ENCODE measurements at places on chromosomes 1 and 21.
A peak's percentile ranks its signal among the peaks of the same experiment; 100 is the strongest.

DNA sequence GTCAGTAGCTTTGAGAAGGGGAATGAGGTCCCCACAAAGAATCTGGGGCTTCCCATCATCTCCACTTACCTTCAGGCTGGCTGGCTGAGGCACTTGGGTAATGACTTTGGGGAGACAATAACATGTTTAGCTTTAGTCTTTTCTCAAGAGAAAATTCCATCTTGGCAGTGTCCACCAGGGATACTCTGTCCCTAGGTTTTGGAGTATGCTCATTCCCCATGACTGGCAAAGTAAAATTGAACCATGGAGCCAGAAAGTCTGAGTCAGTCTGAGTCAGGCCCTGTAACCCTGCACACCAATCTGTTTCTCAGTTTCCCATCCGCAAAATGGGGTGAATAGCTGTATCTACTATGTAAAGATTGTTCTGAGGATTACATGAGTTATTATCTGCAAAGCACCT is 28.2 kb downstream of the RUNX1 start:
- DNase-seq, result no peak

GRCh38 chr1:209838537-209838936 is 10.8 kb downstream of the UTP25 start:
- DNase-seq, result no peak

DNA sequence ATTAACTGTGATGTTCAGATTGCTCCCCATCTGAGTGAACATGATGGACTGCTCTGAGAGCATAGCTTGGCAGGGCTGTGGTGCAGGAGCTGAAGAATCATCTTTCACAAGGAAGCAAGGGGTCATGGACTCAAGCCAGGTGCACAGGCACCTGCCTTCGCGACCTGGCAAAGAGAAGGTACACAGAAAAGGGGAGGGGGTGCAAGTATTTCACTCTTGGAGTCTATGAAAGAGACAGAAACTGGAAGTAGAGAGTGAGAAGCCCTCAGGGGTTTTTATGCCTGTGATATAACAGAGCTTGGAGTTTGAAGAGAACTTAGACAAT is 232.6 kb upstream of the PLXNA2 start:
- DNase-seq, result no peak

DNA sequence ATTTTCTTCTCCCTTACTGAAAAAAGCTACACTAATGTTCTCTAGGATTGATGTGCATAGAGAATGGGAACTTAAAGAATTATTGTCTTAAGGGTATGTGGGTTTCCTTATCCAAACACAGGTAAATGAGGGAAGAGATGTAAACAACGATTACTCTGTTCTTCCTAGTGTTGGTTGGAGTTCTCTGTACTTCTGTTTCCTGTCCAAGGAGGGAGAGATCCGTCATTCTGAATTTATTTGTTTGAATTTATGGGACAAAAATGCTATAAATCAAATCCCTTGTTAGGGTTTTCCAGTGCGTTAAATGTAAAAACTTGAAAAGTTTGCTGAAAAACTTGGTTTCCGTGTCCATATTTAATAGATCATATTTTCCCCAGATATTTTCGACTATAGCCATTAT is 29.6 kb downstream of the LAMC1 start:
- DNase-seq, result no peak

- no peak for DNase-seq
Measured at GRCh38 chr1:55636696-55637095, 421.5 kb upstream of the USP24 start.

GRCh38 chr1:200262326-200262965 is 147.4 kb downstream of the ZNF281 start:
- DNase-seq, result peak; percentile 22

- DNase-seq, result peak; percentile 91
Measured at GRCh38 chr1:38173848-38174247, 127.3 kb upstream of the POU3F1 start.

GRCh38 chr1:203085528-203086406 is at the start of gene MYOG:
TSS of gene MYOG (minus strand) at chr1:203086012. CDS start at chr1:203085961, 51 bp downstream.
- no peak for DNase-seq

DNA sequence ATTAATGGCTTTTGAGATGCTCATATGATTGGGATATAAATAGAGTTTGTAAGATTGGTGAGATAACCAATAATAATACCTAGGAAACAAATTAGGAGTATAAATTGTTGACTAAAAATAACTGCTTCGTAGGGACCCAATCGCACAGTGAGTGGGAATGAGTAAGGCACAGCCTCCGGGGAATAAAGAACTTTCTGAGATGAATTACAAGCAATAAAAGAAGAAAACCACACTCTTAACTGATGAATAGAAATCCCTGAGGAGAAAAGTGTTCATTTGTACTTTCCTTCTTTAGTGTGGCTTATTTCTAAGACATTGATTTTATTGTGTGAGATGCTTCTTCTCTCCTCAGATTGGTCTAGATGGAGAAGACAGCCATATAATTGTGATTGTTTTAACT is 443.4 kb upstream of the PRMT6 start:
- DNase-seq, result no peak

- no peak for DNase-seq
Measured at GRCh38 chr1:3988431-3988830, 88.4 kb upstream of the C1orf174 start.

DNA sequence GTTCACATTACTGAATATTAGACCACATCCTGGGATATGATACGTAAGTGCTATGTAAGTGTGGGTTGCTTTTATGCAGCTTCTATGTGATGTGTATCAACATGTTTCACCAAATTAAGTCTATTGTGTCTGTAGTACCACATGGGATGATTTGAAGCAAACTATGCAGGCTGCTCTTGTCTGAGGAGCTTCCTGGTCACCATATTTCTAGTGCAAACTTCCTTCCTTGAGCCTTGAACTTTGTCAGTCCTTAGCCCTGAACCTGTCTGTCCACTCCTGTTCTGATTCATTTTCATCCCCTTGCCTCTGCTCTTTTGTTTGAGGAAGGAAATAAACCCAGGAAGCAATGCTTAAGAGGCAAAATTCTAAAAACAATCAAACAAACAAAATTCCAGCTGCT is 117.5 kb upstream of the VANGL1 start:
- no peak for DNase-seq

- no peak for DNase-seq
Measured at GRCh38 chr1:208189716-208190115, 54.5 kb downstream of the PLXNA2 start.

DNA sequence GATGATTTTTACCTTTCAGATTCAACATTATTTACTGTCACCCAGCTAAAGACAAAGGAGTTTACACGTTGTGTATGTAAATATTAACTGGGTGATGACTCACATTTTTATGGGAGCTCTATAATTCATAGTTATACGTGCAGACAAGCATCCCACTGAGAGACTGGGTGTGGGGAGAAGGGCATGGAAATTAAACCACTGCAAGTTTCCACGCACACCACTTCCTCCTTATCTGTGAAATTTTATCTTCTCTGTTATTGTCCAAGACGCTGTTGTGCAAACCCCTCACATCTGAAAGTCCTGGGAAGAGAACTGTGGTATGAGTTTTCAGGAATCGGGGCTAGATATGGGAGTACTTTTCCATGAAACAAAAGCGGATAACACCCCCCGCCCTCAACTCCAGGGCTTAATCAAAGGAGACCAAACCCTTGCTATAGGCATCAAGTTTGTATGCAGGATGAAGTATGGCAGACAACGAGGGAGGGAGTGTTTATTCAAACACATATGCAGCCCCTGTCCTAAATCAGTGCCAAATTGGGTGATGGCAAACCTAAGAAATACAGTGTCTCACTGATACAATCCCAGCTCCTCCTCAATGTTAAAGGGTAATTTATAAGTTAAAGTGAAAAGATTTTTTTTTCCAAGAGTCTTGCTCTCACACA is 23.3 kb upstream of the DPT start:
- DNase-seq, result no peak

DNA sequence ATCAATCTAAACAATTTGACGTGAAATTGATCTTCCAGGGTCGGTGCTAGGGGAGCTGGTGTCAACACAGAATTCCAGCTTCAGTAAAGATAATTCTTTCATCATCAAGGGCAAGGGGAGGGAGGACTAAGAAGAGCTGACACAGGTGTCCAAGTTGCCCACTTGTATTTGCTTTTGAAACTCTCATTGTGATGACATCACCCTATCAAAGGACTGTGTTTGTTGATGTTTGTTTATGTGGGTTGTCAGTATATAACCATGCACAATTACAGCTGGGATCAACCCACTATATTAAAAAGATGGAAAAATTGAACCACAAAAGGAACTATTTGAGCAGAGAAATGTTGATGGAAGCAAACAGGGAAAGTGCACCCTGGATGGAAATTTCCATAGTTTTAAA is 48.8 kb downstream of the ZC3H11B start:
- no peak for DNase-seq

GRCh38 chr1:40309374-40310128 is 7.5 kb downstream of the COL9A2 start:
- no peak for DNase-seq

- no peak for DNase-seq
Measured at GRCh38 chr1:180927348-180927747, 14.7 kb downstream of the KIAA1614 start.

DNA sequence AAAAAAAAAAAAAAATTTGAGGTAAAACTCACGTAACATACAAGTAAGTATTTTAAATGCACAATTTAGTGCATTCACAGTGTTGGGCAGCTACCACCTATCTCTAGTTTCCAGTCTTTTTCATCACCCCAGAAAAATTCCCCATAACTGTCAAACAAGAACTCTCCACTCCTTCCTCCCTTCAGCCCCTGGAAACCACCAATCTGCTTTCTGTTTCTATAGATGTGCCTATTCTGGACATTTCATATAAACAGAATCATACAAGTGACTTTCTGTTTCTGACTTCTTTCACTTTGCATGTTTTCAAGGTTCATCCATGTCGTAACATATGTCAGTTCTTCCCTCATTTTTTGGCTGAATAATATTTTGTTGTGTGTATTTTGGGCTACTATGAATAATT is 24.9 kb upstream of the ETS2 start:
- peak; percentile 76 for DNase-seq

- DNase-seq, result no peak
Measured at GRCh38 chr1:245771511-245772281, 616.9 kb downstream of the KIF26B start.

- no peak for DNase-seq
Measured at GRCh38 chr1:204977318-204977717, 65.7 kb upstream of the CNTN2 start.

DNA sequence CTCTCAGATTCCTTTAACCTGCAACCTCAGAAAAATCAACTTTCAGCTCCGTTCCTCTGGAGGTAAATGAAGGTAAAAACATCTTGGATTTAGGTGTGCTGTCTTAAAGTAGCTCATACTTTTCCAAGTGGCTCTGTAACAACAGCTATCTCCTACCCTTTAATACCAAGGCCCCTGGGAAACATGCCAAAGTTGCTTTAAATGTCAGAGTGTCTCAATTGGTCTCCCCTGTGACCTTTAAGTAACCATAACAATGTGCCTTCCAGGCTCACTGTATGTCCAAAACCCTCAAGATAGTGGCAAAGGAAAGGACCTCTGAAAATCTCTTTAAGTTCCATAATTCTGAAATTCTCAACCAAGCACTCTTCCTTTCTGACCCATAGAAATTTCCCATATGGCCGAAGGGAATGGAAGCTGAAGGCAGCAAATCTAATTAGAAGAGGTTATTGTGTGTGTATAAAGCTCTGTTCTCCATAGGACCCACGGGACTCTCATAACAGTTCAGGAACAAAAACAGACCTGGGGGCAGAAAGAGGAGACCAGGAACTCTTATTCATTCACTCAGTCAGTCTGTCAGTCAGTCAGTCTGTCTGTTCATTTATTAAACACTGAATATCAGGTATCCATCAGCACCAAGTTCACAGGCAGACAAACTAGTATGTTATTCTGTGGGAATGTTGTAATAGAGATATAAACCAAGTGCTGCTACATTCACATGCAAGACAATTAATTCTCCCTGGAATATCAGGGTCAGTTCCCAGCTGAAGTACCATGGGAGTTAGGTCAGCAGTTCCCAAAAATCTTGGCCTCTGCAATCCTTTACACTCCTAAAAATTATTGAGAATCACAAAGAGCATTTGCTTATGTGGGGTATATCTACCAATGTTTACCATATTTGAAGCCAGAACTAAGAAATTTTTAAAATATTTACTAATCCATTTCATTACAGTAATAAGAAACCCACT is 19.1 kb downstream of the ASTN1 start:
- DNase-seq, result no peak

- DNase-seq, result no peak
Measured at GRCh38 chr1:29639741-29640427, 403.6 kb downstream of the PTPRU start.

DNA sequence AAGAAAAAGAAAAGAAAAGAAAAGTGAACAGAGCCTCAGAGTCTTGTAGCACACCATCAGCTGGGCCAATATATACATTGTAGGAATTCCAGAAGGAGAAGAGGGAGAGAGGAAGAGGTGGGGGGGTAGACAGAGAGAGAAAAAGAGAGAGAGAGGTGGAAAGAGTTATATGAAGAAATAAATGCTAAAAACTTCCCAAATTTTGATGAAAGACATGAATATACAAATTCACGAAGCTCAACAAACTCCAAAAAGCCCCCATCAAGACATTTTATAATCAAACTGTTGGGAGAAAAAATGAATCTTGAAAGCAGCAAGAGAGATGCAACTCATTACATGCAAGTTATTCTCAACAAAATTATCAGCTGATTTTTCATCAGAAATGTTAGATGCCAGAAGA is 41.5 kb upstream of the TSHB start:
- no peak for DNase-seq

- DNase-seq, result no peak
Measured at GRCh38 chr1:81804312-81804711, 3.6 kb downstream of the ADGRL2 start.

GRCh38 chr1:7430691-7431090 is 340.4 kb upstream of the VAMP3 start:
- no peak for DNase-seq

- no peak for DNase-seq
Measured at GRCh38 chr1:2477791-2478499, 1.9 kb downstream of the PLCH2 start.

DNA sequence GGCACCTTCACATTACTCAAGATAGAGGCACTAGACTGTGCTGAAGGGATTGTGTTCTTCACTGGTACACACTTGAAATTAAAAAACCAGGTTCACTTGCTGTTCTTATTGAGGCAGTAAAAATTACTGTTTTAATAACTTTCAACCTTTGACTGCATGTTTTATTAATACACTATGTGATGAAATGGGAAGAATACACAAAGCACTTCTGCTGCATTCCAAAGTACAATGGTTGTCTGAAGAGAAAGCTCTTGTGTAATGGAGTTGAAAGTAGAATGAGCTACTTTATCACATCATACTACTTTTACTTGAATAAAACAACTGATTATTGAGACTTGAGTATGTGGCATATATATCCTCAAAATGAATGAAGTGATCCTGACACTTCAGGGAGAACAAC is 49.7 kb downstream of the LRRC8C start:
- DNase-seq, result no peak

GRCh38 chr1:185561629-185562028 is 172.6 kb upstream of the HMCN1 start:
- DNase-seq, result peak; percentile 69

GRCh38 chr1:39566441-39567137 is 10.0 kb downstream of the PABPC4 start:
- DNase-seq, result no peak

- peak; percentile 40 for DNase-seq
Measured at GRCh38 chr1:27726173-27727044, 648 bp downstream of the FAM76A start.

All from MV-4-11 (cell line).